ENCODE measurements at places on chromosomes 1 and 21.
A peak's percentile ranks its signal among the peaks of the same experiment; 100 is the strongest.

- peak; percentile 33 for DNase-seq
Measured at GRCh38 chr1:41362357-41362721, 1.1 kb downstream of the FOXO6 start.

GRCh38 chr1:177392336-177392735, 221.6 kb downstream of the BRINP2 start:
- DNase-seq = no peak

DNA sequence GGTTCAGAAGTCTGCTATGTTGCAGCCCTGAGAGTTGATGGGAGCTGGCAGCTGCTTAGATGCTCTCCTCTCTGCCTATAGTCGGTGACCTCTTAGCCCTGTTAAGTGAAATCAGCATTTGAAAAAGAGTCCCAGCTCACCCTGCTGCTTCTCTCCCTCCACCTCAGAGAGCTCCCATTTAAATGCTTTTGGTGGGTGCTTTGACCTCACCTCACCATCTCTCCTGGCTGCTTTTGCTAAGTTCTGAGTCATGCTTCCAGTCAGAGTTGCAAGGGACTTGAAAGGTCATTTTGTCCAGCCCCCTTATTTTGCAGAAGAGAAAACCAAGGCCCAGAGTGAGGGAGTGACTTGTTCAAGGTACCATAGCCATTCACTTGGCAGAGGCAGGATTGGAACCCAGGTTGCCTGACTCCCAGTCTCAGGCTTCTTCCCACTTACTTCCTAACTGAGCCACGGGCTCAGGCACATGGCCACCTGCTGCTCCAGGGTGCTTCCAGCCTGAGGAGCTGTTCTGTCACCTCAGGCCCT, 3.3 kb downstream of the MAPKAPK2 start:
- no peak for DNase-seq

DNA sequence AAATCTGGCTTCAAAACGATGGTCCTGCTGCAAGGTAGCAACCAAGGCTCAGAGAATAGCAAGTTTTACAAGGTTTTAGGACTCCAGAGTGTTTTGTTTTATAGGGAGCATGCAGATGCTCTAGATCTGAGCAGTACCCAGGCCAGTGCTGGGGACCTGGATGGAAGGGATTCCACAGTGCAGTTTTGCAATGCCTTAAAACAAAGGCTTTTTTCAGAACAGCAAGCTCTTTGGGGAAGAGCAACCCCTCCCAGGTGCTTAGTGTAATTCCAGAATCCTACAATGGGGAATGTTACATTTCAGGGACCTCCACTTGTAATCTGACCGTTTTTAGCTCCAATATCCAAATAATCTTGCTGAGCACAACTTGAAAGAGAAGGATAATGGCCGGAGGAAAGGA, 6.7 kb downstream of the ROR1 start:
- DNase-seq = no peak

DNA sequence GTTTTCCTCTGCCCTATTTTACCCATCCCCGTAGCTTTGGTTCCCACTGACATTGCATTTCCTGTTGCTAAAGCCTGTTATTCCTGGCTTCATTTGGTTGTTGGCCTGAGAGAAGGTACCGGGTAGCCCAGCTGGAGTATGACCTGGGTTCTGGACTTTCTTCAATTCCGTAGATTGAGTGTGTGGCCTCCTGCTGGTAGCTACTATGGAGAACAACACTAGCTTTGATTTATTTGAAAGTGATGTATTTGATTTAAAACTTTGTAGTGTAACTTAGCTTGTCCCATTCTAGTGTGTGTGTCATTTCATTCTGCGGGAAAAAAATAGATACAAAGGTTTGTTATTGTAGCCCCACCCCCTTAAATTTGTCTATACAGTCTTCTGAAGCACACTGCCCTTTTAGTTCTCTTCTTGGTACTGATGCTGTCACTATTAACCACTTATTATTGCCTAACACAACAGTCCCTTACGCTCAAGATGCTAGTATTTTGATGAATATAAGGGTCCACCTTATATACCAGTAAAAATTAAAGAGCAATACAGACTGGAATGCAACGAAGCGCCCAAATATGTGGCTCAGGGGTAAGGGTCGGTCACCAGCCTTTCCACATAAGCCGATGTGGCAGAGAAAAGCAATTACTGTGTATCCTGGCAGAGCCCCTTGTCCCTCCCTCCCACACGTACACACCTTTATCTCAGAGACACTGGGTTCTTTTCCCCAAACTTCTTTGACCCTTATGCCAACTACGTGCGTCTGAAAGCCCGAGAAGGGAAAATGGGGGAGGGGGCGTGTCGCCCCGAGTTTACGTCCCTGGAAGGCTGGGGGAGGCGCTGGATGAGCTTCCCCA, 643 bp upstream of the MOV10 start:
- peak; percentile 54 for DNase-seq

DNA sequence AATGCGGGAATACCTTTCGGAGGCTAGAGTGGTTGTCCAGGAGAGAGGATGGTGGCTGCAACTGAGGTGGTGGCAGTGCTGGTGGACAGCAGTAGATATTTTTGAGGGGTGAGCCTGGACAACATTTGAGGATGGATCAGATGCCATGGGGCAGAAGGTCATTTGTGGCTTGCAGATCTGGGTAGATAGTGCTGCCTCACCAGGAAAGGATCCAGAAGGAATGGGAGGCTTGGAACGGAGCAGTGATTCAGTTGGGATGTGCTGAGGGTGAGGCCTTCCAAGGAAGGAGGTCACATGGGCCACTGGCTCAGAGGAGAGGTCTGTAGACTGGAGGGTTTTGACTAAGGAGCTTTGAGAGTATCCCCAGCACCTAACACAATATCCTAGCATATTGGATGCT, 110.8 kb upstream of the KAZN start:
- DNase-seq = no peak

GRCh38 chr1:54167422-54168139, 14.8 kb upstream of the CDCP2 start:
- no peak for DNase-seq

GRCh38 chr1:4117196-4117595, 217.1 kb upstream of the C1orf174 start:
- DNase-seq = no peak

- DNase-seq = no peak
Measured at GRCh38 chr21:44258056-44258725, 3.5 kb downstream of the DNMT3L start.

DNA sequence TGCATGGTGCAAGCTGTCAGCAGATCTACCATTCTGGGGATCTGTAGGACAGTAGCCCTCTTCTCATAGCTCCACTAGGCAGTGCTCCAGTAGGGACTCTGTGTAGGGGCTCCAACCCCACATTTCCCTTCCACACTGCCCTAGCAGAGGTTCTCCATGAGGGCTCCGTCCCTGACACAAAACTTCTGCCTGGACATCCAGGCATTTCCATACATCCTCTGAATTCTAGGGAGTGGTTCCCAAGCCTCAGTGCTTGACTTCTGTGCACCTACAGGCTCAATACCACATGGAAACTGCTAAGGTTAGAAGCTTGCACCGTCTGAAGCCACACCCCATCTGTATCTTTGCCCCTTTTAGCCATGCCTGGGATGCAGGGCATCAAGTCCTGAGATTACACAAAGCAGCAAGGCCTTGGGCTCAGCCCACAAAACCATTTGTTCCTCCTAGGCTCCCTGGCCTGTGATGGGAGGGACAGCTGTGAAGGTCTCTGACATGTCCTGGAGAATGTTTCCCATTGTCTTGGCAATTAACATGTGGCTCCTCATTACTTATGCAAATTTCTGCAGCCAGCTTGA, 117.0 kb upstream of the NFIA start:
- DNase-seq = no peak

DNA sequence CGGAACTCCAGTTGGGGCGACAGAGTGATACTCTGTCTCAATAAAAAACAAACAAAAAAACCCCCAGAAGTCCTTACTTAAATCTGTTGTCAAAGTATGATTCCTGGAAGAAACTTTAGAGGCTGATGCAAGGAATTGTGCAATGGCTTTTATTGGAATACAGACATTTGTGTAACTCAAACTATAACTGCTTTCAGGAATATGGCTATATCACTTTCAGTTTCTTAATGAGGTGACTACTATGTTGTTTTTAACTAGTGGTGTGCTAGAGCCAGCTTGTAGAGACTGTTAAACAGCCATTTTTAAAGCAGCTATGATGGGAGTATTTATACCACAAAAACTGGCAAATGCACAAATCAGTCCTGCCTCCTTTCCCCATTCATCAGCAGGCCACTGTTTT, 22.7 kb upstream of the DNAJC28 start:
- DNase-seq = no peak

GRCh38 chr1:167221126-167221737, 546 bp downstream of the POU2F1 start:
- no peak for DNase-seq

- DNase-seq = no peak
Measured at GRCh38 chr1:79554688-79555087, 548.2 kb upstream of the ADGRL4 start.

- DNase-seq = no peak
Measured at GRCh38 chr1:156221986-156222692, 9.3 kb downstream of the PMF1 start.

GRCh38 chr21:14486869-14487268, 59.2 kb downstream of the SAMSN1 start:
- DNase-seq = no peak

- DNase-seq = no peak
Measured at GRCh38 chr1:12617511-12617900, 504 bp downstream of the DHRS3 start.

GRCh38 chr1:209653915-209654351, 1.7 kb upstream of the LAMB3 start:
- peak; percentile 50 for DNase-seq

DNA sequence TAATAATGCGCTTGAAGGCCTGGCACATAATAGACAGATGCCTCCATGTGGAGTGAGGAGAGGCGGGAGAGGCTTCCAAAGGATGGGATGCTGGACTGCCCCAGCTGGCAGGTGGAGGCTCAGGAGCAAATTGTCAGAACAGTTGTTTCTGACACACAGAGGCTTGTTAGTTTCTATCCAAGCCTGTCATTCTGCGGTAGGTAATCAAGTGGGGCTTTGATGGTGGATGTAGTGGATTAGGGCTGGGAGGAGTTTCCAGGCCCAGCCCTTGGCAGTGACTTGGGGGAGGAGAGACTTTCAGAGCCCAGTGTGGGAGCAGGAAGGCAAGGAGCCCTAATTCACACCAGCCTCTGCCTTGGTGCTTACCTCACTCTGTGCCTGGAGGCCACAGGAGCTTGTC, 44.1 kb downstream of the FOXD2 start:
- no peak for DNase-seq

DNA sequence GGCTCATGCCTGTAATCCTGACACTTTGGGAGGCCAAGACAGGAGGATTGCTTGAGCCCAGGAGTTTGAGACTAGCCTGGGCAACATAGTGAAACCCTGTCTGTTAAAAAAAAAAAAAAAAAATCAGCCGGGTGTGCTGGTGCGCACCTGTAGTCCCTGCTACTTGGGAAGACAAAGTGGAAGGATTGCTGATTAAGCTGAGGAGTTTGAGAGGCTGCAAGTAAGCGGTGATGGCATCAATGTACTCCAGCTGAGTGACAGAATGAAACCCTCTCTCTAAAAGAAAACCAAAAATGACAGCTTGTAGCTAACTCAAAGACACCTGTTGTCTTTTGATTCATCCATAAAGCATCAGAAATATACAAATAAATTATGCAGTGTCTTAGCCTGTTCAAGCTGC, 31.8 kb downstream of the SIPA1L2 start:
- DNase-seq = no peak

DNA sequence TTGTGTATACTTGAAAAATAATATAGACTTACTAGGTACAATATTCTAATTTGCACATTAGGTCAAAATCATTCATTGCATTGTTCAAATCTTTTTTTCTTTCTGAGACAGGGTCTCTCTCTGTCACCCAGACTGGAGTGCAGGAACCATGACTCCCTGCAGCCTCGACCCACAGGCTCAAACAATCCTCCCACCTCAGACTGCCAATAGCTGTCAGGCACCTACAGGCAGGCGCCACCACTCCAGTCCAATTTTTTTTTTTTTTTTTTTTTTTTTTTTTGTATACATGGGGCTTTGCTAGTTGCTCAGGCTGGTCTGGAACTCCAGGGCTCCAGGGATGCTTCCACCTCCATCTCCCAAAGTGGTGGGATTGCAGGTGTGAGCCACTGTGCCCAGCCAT, 656.9 kb downstream of the KCNT2 start:
- DNase-seq = no peak

DNA sequence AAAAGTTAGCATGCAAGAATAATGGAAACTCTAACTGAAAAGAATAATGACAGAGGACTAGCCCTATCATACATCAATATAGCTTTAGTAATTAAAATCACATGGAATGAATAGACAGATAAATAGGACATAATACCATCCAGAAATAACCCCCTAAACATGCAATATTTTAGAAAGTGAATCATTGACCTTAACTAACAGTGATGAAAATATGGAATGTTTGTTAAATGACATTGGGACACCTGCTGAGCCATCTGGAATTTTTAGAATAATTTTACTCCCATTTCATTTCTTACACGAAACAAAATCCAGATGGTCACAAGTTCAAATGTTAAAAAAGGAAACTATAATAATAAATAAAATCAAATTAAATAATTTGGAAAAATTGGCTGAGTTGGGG, 53.1 kb upstream of the FMO3 start:
- no peak for DNase-seq

- peak; percentile 86 for DNase-seq
Measured at GRCh38 chr1:156689035-156689952, 12.1 kb upstream of the NES start.

- DNase-seq = peak; percentile 6
Measured at GRCh38 chr1:47262787-47263413, 30.9 kb upstream of the TAL1 start.

- DNase-seq = no peak
Measured at GRCh38 chr1:93552741-93553455, 105.0 kb downstream of the FNBP1L start.

DNA sequence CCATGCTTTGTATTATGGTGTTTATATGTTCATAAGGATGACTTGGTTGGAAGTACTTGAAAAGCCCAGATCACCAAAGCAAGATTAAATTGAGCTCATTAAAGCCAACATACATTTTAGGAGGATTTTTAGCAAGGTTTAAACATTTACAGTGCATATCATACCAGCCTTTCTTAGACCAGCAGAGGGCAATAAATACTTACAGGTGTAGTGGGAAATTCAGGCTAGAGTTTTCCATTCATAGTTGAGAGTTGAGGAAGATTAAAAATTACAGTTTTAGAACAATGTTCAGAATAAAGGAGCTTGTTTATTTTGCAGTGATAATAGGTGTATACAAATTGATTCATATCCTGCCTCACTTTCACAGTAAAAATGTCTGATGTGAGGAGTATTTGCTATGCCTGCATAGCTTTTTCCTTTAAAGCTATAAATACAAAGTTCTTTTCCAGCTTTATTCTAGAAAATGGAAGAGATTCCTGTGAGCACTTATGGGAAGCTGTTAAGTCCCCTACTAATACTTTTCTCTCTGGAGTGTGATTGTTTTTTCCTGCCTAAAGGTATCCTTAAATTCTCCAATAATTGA, 35.3 kb downstream of the DTL start:
- peak; percentile 62 for DNase-seq
